ENCODE measurements at places on chromosomes 3 and 15. TPM values are rescaled to one million over a fixed set of nuclear protein-coding genes. Genes with fewer than 3 reads are reported as not detected.
A peak's percentile ranks its signal among the peaks of the same experiment; 100 is the strongest.

- no peak for DNase-seq
Observed at GRCh38 chr3:190436331-190436730, 13.4 kb downstream of the TMEM207 start.

GRCh38 chr15:78225783-78226541, 8.4 kb downstream of the ACSBG1 start:
- DNase-seq = no peak

GRCh38 chr3:9028134-9028533, 64.9 kb upstream of the RAD18 start:
- no peak for DNase-seq

DNA sequence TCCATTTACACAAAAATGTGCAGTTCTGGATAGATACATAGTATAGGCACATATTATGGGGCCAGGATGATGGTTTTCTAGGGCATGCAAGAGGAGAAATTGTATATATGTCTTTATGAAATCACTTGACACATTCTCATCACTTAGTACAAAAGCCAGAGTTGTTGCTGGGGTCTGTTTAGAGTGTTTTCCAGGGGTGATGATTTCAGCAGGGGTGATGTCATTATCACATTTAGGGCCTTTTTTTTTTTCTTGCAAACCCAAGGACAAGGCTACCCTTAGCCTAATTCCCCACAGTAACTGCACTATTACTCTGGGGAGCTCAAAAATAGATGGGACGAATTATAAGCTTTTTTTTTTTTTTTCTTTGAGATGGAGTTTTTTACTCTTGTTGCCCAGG, 3.6 kb downstream of the ZNF589 start:
- no peak for DNase-seq

DNA sequence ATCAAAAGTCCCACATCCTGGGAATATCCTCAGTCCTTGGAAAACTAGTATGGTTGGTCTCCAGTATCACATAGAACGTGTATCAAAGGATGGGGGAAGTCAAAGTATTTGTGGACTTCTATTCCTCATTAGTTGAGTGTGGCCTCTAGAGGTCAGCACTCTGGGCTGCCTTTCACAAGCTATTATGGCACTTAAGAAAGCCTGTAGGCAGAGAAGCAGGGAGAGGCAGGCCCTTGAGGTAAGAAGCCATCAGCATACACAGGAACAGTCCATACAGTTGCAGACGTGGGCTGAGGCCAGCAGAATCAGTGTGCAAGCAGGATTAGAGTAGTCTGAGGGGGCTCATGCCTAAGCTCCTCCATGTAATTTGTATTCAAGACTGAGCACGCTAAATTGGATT, 341.7 kb downstream of the CLSTN2 start:
- DNase-seq = peak; percentile 9

DNA sequence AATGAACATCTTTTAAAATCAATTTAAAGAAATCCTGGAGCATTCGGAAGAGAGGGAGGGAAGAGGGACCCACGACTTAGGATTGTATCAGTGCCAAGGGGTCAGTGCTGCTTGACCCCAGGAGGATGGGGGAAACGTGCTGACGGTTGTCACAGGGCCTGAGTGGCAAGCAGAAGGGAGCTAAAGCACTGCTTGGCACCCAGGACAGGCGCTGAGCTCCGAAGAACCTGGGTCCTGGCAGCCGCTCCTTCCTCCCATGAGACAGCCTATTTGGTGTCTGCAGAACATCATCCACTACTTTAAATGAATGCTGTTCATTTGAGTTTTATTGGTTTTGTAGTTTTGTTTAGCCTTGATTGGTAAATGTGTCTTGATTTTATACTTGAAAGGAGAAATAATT, 54.5 kb downstream of the RGMA start:
- no peak for DNase-seq

GRCh38 chr3:49998326-49998725, 58.4 kb downstream of the RBM6 start:
- no peak for DNase-seq

GRCh38 chr3:195096484-195097330, 174.3 kb downstream of the XXYLT1 start:
- DNase-seq = no peak

GRCh38 chr15:66293419-66294156, at the start of gene DIS3L:
DIS3L (plus strand) TSS chr15:66293568; CDS start chr15:66293597, 29 bp downstream.
- DNase-seq = peak; percentile 32

GRCh38 chr15:39511000-39511915, 69.6 kb upstream of the THBS1 start:
- DNase-seq = no peak

Gene PDCD7
- 15.8 TPM for total RNA-seq

Gene MUC20
- total RNA-seq = 0.24 TPM
